Fibroblast of upper back skin (primary cell): ENCODE measurements at places on chromosomes 5 and 9.

DNA sequence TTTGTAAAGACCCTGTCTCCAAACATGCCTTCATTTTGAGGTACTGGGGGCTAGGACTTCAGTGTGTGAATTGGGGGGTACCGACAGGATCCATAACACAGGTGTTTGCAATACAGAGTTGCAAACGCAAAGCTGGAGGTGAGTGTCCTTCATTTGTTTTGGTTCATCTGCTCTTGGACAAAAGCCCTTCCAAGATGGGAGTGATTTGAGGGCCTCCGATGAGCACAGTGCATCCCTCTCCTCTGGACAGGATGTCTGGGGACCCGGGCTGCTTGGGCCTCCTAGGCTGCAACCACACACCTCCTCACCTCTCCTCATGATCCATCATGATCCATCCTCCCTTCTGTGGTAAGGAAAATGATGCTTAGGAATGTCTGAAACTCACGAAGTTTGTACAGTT is 23.8 kb downstream of the FGD3 start:
- DNase-seq: no peak

DNA sequence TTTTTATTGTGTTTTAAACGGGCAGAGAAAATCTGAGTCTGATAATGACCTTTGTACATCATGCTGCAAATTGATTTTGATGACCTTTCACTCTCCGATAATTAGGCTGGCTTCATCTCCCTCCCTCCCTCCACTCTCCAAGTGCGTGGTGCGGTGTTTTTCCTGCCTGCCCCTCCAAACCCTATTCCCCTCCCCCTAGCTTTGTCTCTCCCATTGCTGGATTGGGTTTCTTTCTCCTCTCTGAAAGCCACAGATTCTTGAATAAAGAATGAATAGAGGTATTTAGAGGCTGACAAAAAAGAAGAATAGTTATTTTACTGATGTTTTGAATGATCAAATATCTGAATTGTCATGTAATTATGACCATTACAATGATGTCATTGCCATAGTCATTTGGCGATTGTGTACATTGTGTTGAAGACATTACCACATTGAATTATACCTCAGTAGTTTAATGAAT is 571.1 kb upstream of the ZNF608 start:
- DNase-seq: no peak

DNA sequence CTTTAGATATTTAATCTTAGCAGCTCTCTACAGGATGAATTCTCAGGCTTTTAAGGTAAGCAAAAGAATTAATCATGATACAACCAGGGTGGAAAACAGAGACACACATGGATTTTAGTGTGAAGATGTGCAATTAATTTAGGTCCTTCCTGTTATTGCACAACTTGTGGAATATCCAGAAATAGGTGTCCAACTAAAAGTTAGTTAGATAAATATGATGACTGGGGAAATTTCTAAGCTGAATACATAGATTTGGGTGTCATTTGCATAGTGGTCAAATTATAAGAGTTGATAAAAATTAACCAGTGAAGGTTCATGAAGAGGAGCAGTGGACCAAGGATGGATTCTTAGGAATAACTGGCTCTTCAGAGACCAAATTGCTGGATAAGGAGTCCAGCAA is 266.1 kb downstream of the PRR16 start:
- DNase-seq: no peak

- no peak for DNase-seq
These were observed 196.9 kb downstream of the TUSC1 start for GRCh38 chr9:25481372-25481771.

- DNase-seq: no peak
These were observed 6.1 kb upstream of the STOML2 start for GRCh38 chr9:35108946-35109575.

DNA sequence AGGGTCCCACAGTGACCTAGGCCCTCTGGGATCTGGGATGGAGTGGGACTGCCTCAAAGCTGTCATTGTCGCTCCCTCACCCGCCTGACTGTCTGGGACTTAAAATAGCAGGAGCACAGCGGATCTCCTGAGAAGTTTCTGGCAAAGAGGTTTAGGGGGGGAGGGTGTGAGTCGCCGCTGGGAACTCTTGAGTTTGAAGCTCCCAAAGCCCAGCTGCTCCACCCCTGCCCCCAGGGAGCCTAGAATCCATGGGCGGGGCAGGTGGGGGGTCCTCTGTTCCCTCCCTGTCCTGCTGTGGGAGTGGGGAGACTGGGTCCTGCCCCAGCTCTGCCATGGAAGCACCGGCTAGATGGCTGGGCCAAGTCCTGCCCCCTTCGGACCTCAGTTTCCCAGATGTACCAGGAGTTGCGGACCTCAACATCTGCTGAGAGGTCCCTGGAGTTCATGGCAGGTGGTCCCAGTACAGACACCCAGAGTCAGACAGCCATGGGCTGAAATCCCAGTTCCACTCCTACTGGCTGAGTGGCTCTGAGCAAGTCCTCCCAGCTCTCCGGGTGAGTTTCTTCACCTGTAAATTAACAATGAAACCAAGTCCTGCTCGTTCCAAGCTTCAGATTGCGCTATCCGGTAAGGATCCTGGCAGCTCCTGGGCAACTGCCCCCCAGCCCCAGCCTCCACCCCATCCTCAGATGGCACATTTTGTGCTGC is 985 bp upstream of the WDR38 start:
- DNase-seq: no peak

DNA sequence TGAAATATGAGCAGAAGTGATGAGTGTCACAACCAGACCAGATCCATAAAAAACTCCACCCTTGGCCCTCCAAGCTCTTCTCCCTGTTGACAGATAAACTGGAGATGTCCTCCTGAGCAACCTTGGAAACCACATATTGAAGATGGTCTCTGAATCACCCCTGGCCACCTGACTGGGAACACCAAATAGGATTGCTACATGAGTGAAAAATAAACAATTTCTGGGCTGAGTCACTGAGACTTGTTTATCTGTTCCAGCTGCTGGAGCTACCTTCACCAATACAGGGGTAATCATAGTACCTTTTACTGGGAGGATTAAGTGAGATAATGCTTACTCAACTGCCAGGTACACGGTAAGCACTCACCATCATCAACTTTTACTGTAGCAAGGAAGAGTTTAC is 53.3 kb downstream of the PCA3 start:
- peak; percentile 55 for DNase-seq

- DNase-seq: no peak
These were observed 128.0 kb upstream of the IL12B start for GRCh38 chr5:159458217-159458711.

DNA sequence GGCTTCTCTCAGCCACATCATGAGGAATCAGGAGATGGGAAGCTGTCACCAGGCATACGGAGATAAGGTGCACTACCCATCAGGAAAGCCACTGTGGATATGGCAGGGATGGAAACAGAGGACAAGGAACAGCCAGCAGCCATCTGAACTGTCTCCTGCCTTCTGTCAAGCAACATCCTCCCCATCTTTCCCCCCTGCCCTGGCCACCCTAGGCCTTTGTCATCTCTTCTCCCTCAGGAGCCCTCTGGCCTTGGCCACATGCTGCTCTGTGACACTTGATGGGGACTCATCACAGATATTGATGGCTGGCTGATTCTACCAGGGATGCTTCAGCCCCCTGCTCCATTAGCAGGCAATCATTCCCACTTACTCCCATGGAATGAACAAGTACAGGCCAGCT is 21.1 kb upstream of the MEIKIN start:
- DNase-seq: no peak

DNA sequence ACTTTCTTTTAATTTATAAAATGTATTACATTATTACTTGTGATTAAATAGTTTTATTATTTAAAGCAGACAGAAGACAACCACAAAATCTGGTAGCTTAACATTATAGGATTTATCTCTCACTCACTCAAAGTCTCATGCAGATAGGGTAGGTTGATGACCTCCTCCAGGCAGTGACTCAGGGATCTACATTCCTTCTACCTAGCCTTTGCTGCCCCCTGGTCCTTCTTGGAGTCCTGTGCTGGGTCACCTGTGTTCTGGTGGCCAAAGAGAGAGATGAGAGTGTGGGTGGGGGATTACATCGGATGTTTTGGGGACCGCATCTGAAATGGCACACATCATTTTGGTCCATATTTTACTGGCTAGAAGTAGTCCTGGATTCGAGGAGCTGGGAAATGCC is 95.7 kb upstream of the CTSL start:
- no peak for DNase-seq

GRCh38 chr5:24643156-24643555 is 1.6 kb downstream of the CDH10 start:
- DNase-seq: no peak

DNA sequence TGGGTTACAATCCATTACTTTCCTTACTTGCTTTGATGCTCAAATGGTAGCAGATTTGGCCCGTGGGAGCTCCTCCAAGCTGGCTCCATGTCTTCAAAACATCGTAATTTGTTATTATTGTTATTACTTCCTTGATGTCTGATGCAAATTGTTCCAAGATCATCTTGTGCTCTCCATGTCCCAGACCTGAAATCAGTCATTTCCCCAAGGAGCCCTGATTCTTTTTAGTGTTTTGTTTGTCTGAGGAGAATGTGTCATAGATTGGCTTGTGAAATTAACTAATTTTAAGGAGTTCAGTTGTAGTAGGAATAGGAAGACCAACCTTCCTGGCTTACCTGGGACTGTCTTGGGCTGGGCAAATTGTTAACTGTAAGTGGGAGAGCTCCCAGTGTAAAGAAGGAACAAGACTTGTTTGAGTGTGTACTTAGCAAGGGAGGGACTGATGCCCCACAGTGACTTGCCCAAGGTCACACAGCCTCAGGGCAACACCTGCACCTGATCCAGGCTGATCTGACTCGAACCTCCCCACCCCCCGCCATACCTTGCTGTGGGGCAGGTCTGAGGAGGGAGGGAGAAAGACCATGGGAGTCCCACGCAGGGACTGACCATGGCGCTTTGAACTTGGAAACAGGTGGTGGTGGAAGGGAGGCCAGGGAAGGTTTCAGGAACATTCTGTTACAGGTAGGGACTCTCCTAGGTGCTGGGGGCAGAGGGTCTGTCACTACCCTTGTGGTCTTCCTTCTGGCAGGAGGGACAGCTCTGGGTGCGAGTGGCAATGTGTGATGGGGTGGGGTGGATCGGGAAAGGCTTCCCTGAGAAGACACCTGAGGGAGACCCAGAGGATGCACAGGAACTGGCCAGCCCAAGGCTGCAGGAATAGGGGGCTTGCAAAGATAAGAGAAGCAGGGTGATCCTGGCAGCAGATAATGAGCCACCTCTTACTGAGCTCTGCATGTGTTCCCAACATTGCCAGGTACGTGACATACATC is 2.7 kb upstream of the BICD2 start:
- no peak for DNase-seq

DNA sequence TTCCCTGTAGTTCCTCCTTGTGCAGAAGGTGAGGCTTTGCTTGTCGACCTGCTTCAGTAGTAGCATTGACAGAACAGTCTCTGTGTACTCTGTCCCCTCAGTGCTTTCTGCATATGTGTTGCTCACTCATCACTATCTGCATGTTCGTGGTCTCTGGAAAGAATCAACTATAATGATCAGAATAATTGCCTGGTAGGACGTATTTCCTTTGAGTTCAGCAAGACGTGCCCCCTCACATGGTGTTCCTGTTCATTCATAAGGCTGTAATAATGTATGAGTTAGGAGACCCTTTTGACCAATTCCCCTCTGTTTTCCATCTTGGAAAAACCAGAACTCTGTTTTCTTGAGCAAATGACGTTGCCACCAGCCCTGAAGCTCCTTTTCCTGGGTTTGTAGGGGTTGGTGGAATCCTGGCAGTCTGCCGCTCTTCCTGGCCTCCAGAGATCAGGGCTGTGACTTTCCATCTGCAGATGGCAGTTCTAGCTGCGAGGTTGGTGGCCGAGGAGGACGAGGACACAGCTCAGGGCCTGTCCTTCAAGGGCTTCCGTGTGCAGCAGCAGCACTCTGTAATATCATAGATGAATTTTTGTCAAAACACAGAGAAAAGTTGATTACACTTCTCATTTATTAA is 61.9 kb downstream of the EXOSC2 start:
- DNase-seq: no peak

- peak; percentile 52 for DNase-seq
These were observed 60.3 kb downstream of the STX17 start for GRCh38 chr9:99966716-99967115.

DNA sequence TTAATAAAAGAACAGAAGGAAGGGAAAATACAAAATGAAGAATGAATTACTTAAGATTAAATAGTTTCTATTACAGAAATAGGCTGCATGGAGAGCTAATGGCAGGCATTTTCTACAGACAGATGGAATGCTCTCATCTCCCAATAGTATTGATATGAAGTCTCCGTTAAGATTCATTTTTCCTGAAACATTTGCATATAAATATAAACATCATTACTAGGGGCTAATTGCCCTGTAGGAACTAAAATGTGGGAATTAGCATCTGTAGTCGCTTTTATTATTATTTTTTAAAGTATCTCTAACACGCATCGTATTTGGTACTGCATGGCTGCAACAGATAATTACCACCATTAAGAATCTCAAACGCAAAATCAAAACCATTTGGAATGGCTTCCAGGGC is 2275.5 kb downstream of the MAT2B start:
- no peak for DNase-seq

- no peak for DNase-seq
These were observed 204.9 kb upstream of the TARS1 start for GRCh38 chr5:33235824-33236223.

GRCh38 chr9:93662952-93663572 is 86.7 kb downstream of the PHF2 start:
- DNase-seq: no peak

DNA sequence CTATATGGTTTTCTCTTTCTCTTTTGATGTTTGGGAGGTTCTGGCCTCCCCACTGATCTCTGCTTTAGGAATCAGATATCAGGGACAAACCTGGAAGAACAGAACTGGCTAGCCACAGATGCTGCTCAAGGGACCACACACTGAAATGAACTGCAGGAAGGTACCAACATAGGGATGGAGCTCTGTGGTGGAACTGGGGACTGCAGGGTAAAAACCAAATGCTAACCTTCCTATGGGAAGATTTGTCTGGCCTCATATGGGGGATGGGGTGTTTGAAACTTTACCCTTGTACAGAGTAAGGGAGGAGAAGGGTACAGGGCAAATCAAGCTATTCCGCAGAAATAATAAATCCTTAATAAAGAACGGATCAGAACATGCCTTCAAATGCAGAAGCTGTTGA is 49.4 kb downstream of the ELOVL7 start:
- no peak for DNase-seq

DNA sequence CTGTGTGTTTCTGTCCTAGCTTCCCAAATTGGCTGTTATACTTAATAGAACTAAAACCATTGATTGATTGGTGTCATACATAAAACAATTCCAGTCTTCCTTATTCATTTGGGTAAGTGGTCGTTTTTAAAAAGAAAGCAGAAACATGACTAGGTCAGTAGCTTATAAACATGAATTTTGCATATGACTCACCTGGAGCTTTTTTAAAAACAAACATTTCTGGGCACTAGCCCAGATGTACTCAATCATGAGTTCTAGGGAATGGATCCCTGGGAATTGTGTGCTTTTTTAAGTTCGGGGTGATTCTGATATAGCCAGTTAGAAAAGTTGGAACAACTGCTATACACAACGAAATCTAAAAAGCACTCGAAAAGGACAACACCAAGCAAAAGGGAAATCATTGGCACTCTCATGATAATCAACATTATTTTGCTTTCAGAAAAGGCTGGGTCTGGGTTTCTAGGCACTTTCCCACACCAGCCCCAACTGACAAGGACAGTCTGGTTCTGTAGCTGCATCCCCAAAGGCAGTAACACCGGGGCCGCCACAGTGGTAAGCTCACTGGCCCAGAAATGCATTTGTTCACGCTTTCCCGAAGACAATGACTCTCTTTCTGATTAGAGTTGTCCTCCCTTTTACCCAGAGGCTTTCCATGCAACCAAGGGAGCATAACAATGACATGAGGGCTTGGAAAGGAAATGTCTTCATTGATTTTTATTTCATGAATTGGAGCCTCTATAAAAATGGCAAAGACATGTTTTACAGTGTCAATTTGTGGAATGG is 664.9 kb upstream of the WWC1 start:
- peak; percentile 33 for DNase-seq

GRCh38 chr5:15037247-15037908 is 165.8 kb upstream of the ANKH start:
- no peak for DNase-seq
